Activated naive CD4-positive, alpha-beta T cell treated with anti-CD3 and anti-CD28 coated beads for 36 hours (primary cell): ENCODE measurements at places on chromosomes 2 and 18.
A peak's percentile ranks its signal among the peaks of the same experiment; 100 is the strongest.

- H3K27me3 ChIP-seq: no peaks in the 10 kb centered on the region
- H3K36me3 ChIP-seq: no peaks in the 10 kb centered on the region
- H3K27ac ChIP-seq: no peak overlapping the region
- no peak for DNase-seq
- H3K4me3 ChIP-seq: no peak overlapping the region
- peaks cover 5% of the 10 kb centered on the region for H3K4me1 ChIP-seq
These were observed 47.8 kb downstream of the PHLPP1 start for GRCh38 chr18:62763101-62763521.

- H3K27ac ChIP-seq: no peak overlapping the region
- H3K36me3 ChIP-seq: peaks cover 19% of the 10 kb centered on the region
- H3K4me3 ChIP-seq: no peak overlapping the region
- no peaks in the 10 kb centered on the region for H3K27me3 ChIP-seq
These were observed 166.1 kb upstream of the OTX1 start for GRCh38 chr2:62884514-62884913.

DNA sequence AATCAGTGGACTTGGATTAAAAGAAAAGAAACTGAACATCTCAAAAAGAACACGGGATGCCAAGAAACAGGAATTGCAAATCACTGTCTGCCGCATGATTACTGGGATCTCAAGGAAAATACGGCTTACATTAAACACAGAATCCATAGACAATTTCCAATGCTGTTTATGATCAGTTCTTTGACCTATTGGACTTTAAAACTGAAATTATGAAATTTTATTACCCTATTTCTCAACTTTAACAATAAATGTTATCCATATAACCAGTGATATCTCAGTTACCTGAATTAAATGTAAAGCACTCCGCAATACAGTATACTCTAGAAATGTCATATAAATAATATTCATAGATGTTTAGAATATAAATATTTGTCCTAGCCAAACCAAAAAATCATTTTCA lies 1556.9 kb upstream of the NXPH2 start:
- no peaks in the 10 kb centered on the region for H3K27me3 ChIP-seq
- no peaks in the 10 kb centered on the region for H3K36me3 ChIP-seq
- no peak overlapping the region for H3K4me3 ChIP-seq
- no peaks in the 10 kb centered on the region for H3K4me1 ChIP-seq
- no peak for DNase-seq

- peak; percentile 75 for DNase-seq
- H3K27ac ChIP-seq: no peak overlapping the region
- H3K4me1 ChIP-seq: peaks cover 23% of the 10 kb centered on the region
- H3K27me3 ChIP-seq: no peaks in the 10 kb centered on the region
- H3K4me3 ChIP-seq: no peak overlapping the region
- H3K36me3 ChIP-seq: peaks cover 7% of the 10 kb centered on the region
These were observed 2.5 kb upstream of the CNDP2 start for GRCh38 chr18:74493689-74494088.

GRCh38 chr18:3058328-3059191 lies 45.6 kb upstream of the LPIN2 start:
- no peak overlapping the region for H3K4me3 ChIP-seq
- peak overlapping the region; percentile 14 for H3K27ac ChIP-seq
- peaks cover 1% of the 10 kb centered on the region for H3K36me3 ChIP-seq
- peaks cover 64% of the 10 kb centered on the region for H3K4me1 ChIP-seq
- H3K27me3 ChIP-seq: no peaks in the 10 kb centered on the region
- no peak for DNase-seq

GRCh38 chr18:75199327-75199726 lies 9.6 kb downstream of the PTGR3 start:
- no peak for DNase-seq
- no peak overlapping the region for H3K27ac ChIP-seq
- H3K27me3 ChIP-seq: no peaks in the 10 kb centered on the region

- DNase-seq: peak; percentile 77
- peak overlapping the region; percentile 73 for H3K4me3 ChIP-seq
- peaks cover 21% of the 10 kb centered on the region for H3K4me1 ChIP-seq
- no peak overlapping the region for H3K27ac ChIP-seq
These were observed 480 bp downstream of the DSEL start for GRCh38 chr18:67515942-67516538.

DNA sequence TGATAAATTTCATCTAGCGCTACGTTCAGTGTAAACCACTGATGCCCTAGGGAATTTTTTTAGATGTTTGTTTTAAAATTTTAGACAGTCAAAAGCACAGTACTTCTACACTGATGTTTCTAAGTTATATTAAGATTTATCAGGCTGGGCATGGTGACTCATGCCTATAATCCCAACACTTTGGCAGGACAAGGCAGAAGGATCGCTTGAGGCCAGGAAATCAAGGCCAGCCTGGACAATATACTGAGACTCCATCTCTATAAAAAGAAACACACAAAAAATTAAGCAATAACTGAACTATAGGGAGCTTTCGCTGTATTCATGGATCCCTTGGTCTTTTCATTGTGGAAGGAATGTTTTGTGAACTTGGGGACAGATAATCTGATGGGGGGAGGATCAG lies 50.6 kb upstream of the MAPRE2 start:
- H3K27me3 ChIP-seq: no peaks in the 10 kb centered on the region
- no peak for DNase-seq
- H3K36me3 ChIP-seq: no peaks in the 10 kb centered on the region
- peaks cover 9% of the 10 kb centered on the region for H3K4me1 ChIP-seq
- no peak overlapping the region for H3K4me3 ChIP-seq

DNA sequence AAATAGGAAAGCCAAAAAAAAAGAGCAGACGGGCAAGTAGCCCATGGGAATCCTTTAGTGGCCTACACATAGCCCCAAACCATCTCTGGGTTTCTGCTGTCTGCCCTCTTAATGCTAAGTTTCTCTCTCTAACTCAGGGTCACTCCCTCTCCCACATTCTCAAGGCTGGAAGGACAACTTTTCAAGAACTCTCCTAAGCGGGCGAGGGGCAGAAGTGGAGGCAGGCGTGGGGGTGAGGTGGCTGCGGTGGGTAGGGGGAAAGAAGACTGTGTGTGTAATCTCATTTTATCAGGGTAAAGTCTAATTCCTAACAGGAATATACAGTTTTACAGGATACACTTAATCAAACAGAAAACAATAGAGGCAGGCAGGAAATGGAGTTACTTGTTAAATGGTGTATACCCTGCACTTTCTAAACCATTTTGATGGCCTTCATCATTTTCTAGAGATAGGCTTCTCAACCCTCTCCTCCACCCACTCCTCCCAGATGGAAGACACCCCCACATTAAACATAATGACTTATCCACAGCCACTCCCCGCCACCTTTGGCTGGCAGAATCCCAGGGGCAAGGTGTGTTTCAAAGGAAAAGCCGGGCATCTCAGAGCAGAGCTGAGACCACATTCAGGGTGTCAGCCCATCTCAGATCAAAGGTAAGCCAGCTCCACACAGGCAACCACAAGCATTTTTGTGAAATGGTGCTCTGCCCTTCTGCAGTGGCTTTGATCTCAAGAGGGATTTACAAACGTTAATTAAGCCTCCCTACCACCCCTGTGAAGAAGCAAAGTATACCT lies 6.8 kb downstream of the SMAD7 start:
- no peak overlapping the region for H3K4me3 ChIP-seq
- peaks cover 15% of the 10 kb centered on the region for H3K36me3 ChIP-seq
- DNase-seq: no peak
- H3K4me1 ChIP-seq: peaks cover 86% of the 10 kb centered on the region
- H3K27me3 ChIP-seq: no peaks in the 10 kb centered on the region
